ENCODE measurements at places on chromosomes 2 and 18.

GRCh38 chr2:134758633-134759032 is 39.8 kb upstream of the TMEM163 start:
- no peak for DNase-seq

DNA sequence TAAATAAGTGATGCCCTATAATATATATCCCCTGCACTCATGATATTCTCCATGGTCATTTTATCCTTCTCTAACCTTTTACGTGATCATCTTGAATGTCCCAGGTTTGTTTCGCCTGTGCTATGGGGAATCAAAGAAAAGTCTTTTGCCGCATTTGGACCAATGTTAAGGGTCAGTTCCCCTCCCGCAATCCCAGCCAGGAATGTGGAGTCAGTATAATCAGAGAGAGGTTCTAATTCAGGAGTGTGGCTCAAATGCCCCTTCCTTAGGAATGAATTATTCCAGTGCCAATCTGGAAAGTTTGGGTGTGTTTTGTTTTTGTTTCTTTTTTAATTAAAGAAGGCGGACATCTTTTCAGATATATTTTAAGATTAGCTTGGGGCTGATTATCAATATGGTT is 41.8 kb downstream of the PMS1 start:
- no peak for DNase-seq

- DNase-seq = no peak
Measured at GRCh38 chr2:105416156-105416555, 17.3 kb upstream of the FHL2 start.

GRCh38 chr2:219434718-219435525 is at the start of gene SPEG:
TSS of gene SPEG (plus strand) at chr2:219434843. CDS start at chr2:219434978, 135 bp downstream.
- no peak for DNase-seq

- DNase-seq = no peak
Measured at GRCh38 chr18:76314496-76314895, 180.5 kb downstream of the ZNF516 start.

GRCh38 chr2:144452169-144452988 is 67.5 kb downstream of the ZEB2 start:
- DNase-seq = no peak

GRCh38 chr2:197215748-197216360 is 94.7 kb downstream of the ANKRD44 start:
- no peak for DNase-seq

GRCh38 chr18:11175266-11175979 is 26.1 kb upstream of the PIEZO2 start:
- no peak for DNase-seq

DNA sequence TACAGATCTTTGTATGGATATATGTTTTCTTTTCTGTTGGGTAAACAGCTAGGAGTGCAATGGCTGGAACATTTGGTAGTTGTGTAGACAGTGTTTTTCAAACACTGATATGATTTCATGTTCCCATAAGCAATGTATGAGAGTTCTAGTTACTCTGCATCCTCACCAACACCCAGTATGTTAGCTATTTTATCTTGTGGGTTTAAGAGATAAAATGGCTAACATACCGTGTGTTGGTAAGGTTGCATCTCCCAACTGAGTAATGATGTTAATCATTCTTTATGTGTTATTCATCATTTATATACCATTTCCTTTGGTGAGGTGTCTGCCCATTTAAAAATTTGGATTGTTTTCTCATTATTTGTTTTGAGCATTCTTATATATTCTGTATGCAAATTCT is 65.7 kb downstream of the LYPD6B start:
- no peak for DNase-seq

DNA sequence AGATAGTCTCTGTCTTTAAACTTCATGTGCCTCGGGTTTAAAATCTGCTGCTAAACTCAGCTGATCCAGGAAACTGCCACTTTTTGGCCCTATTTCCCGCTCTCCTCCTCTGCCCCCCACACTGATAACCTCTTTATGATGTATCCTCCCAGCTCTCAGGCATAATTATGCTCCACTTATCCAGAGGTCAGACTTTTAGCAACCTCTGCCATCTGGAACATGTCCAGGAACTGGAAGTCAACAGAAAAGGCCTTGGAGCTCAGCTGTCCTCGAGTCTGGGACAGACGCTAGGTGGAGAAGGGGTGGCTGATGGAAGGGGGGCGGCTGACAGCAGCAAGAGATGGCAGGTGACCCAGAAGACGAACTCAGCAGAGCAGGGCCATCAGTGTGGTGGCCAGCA is 41.2 kb downstream of the ASAP2 start:
- DNase-seq = no peak

DNA sequence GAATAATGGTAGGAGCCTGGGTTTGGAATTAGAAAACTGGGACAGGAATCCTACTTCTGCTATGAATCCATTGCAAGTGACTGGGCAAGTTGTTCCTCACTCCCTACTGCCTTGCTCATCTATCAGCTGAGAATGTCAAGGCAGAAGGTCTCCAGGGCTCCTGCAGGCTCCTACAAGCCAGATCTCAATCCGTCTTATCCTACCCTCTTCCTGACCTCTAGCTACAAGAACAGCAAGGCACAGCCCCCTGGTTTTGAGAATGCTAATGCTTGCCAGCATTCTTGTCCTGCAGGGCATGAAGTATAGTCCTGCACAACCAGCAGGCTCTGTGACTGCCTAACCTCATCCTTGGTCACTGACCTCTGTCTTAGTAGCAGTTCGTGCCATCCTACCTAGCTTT is 141.9 kb upstream of the TNP1 start:
- no peak for DNase-seq

- DNase-seq = no peak
Measured at GRCh38 chr2:86140969-86141392, 34.9 kb downstream of the PTCD3 start.

GRCh38 chr2:219831957-219832356 is 204.5 kb downstream of the SLC4A3 start:
- no peak for DNase-seq

- DNase-seq = no peak
Measured at GRCh38 chr2:238286551-238286950, 1.9 kb downstream of the PER2 start.

DNA sequence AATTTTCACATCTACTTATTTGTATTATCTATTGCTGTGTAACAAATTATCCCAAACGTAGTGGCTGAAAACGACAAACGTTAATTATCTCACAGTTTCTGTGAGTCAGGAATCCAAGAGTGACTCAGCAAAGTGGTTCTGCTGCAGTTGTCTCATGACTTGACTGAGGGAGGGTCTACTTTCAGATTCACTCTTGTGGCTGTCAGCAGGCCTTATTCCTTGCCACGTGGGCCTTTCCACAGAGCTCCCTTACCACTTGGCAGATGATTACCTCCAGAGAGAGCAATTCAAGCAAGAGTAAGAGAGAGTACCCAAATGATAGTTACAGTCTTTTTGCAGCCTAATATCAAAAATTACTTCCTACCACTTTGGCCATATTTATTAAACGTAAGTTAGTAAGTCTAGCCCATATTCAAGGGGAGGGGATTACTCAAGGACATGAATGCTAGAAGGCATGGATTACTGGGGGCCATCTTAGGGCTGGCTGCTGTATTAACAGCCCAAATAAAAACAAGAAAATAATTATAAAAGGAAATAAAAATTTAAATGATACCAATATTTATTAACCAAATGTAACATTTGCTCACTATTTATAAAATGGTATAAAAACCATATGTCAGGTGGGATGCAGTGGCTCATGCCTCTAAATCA is 48.7 kb upstream of the NBEAL1 start:
- no peak for DNase-seq

DNA sequence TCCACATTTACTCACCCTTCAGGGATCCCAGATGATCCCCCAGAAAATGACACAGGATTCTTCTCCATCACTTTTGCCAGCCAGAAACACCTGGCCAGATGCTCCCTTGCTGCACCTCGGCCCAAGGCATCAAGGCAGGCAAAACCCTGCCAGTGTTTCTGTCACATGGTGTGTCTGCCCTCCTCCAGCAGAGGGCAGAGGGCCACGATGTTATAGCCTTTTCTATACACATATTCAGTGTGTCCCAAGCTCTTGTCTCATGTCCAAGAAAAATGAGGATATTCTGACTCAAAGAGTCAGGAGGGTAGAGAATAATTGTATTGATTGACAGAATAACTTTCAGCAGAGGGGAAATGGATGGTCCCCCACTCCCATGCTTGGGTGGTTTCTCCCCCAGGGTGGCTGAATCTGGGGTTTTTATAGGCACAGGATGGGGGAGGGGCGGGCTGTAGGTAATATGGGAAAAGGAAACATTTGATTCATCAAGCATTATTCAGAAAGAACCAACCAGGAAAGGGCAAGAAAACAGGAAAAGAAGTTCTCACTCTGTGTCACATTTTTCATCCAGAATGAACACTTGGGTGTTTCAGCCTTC is 933.9 kb downstream of the TRIB2 start:
- DNase-seq = no peak

- no peak for DNase-seq
Measured at GRCh38 chr2:184419744-184420143, 178.6 kb upstream of the ZNF804A start.

DNA sequence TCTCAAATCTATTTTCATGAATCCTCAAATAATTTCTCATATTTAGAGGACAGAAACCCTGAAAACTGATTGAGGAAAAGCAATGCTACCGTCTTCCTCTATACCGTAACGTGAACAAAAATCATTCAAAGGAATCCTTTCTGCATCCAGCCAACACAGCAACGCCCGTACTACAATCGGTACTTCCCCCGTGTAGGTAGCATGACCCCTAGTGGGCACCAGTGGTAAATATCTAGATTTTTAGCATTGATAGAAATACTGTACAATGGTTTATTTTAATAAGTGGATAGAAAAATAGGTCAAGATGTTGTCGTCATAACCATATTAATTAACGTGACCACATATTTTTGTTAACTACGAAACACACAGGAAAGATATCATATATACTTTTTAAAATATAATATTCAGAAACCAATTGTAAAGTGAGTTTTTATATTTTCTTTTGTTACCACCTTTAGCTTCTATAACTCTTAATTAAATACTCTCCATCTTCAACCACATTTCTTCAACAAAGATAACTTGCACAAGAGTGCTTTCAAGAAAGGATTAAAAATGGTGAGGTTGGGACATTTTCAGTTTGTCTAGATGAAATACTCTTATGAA is 194.1 kb downstream of the SS18 start:
- no peak for DNase-seq

DNA sequence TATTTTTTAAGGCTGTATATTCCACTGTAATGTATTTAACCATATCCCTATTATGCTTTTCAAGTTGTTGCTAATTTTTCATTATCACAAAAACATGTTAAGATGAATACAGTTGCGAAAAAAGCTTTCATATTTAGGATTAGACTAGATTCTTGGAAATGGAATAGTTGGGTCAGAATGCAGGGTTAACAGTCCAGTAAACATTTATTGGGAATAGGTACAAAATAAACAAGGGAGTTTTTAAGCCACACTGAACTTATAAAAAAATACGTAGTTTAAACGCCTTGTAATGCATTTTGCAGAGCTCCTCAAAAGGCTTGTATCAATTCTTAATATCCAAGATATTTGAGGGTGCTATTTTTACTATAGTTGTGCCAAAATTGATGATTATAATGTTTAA is 35.6 kb downstream of the RPE start:
- DNase-seq = no peak

DNA sequence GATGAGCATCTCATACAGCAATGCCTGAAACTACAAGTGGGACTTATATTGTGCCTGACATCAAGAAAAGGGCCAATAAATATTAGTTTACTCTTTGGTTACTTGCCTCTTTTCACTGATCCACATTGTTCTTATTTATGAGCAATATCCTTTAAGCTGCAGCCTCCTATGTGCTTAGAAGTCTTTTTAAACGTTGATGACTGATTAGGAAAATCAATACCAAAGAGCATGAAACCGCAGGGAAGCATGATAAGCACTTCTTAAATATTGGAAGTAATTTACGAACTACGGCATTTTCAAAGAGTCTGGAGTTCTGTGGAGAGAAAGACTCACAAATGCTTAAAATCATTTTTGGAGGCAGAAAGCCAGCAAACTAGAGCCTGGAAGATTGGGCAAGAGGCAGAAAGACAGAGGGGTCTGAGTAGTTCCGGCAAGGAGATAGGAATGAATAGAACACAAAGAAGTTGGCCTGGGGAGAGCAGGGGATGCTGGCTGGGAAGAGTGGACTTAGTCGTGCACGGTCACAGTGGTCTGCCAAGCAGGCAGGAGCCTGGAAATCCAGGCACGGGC is 122.6 kb upstream of the NOSTRIN start:
- DNase-seq = no peak

DNA sequence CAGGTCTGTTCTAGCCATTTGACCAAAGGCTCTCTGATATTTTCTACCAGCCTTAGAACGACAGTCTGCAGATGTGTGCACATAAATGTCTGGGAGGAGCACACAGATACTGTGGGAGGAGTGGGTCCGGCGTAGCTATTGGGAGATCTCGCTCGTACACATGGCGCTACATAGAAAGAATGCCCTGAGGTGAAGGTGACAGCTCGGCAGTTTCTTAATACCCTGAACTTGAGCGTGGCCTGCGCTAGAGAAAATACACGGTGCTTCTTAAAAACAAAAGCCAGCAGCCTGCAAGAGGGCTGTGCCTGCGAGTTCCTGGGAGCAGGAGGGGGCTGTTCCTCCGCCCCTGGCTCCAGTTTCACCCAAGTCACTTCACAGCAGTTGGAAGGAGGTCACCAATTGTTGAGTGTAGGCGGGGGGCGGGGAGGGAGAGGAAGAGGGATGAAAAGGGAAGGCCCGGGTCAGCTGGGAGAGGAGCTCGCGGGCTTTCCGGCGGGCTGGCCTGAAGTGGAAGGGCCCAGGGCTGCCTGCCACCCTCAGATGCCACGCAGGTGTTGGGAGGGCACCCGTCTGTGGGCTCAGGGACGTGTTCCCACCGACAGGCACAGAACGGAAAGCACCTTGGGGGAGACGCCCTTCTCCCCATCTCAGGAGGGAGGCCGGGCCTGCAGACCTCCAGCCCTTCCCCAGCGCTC is 124.7 kb upstream of the ZNF516 start:
- DNase-seq = no peak

GRCh38 chr2:157150747-157151146 is 106.8 kb upstream of the GALNT5 start:
- no peak for DNase-seq

GRCh38 chr18:9290156-9290555 is 44.4 kb upstream of the TWSG1 start:
- DNase-seq = no peak

DNA sequence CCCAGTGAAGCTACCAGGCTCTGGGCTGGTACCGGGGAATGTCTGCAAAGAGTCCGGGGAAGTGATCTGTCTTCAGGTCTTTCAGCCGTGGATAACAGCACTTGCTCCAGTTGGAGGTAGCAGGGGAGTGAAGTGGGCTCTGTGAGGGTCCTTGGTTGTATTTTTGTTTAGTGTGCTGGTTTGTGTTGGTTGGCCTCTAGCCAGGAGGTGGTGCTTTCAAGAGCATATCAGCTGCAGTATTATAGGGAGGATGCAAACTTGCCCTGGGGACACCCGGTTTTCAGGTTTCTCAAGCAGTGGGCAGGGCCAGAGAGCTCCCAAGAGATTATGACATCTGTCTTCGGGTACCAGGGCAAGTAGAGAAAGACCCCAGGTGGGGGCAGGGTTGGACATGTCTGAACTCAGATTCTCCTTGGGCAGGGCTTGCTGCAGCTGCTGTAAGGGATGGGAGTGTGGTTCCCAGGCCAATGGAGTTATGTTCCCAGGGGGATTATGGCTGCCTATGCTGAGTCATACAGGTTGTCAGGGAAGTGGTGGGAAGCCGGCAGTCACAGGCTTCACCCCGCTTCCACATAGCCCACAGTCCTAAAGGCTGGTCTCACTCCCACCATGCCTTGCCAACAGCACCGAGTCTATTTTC is 34.4 kb downstream of the ACAA2 start:
- no peak for DNase-seq

- DNase-seq = no peak
Measured at GRCh38 chr2:22800412-22800811, 584.6 kb upstream of the KLHL29 start.

GRCh38 chr2:197502201-197502600 is 2.0 kb downstream of the HSPE1 start:
- no peak for DNase-seq

All from stimulated activated CD8-positive, alpha-beta memory T cell treated with anti-CD3 and anti-CD28 coated beads, Interleukin-7, amount 100 ng/mL, for 24 hours (primary cell).